ENCODE measurements at places on chromosomes 2 and 18.

DNA sequence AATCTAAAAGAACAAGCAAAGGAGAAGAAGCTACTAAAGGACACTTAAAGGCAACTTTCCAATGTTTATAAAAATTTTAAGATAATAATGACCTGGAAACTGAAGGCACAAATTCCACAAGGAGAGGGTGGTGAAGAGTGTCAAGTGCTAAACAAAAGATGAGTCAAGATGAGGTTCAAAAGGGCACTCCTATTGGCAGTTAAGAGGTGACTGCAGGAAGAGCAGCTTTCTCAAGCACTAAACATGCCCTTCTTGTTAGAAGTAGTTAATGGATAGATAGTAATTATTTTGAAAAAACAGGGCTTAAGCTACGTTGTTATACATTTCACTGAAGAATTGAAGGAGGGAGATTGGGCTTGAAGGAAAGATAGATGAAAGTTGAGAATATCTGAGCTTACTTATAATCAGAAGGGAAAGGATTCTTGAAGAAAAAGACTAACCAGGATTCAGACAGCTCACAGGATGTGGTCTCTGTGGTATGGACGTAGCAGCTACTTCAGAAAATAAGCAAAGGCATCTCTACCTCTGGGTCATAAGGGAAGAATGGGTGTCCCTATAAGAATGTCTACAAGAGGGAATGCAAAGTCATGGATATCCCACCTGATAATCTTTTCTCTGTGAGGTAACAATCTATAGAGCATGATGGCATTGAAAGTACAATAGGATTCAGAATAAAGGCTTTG is 454.7 kb upstream of the SLC39A10 start:
- no peak for DNase-seq

- DNase-seq, result no peak
Observed at GRCh38 chr2:28234807-28235206, 157.9 kb upstream of the FOSL2 start.

DNA sequence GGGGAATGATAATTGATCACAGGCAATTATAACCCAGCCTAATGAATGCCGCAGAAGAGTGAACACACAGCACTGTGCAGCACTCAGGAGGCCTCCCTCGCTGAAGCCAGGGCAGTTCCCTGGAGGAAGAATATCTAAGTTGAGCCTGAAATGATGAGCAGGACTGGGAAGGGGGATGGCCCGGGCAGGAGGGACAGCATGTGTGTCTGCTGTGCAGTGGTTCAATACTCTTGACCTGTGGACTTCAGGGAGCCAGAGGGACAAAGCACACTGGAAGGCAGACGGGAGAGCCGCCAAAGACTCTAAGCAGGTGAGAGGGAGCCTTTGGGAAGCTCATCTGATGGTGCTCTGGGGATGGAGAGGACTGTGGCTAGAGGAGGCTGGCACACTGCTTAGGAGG is 62.6 kb downstream of the ARHGEF4 start:
- DNase-seq, result no peak

DNA sequence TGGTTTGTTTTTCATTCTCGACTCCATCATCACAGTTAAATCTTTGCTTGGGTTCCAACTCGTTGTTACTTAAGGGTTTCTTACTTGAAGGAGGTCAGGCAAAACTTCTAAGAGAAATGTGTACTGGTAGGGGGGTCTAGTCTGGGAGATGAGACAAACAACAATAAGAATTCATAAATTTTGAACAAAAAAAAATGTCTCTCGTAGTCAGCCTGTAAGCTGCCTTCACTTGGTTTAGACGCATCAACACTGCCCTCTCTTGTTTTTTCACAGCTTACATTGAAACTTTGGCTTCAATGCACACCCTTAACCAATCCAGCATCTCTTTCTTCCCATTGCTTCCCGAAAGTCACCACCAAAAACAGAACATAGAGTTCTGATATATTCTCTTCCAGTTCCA is 576.4 kb upstream of the PIK3C3 start:
- DNase-seq, result no peak

DNA sequence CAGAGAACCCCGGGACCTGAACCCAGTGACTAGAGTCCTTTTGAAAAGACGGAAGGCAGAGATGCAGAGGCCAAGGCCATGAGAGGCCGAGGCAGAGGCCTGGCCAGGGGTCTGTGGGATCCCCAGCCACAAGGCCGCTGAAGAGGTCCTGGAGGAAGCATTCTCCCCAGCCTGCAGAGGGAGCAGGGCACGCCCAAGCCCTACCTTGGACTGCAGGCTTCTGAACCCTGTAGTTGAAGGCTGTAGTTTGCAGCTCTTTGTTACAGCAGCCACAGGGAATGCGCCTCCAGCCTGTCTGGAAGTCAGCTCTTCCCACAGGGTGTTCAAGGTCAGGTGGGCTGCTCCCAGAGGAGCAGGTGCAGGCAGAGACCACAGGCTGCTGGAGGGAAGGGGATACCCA is 22.1 kb upstream of the PXDN start:
- peak; percentile 35 for DNase-seq

DNA sequence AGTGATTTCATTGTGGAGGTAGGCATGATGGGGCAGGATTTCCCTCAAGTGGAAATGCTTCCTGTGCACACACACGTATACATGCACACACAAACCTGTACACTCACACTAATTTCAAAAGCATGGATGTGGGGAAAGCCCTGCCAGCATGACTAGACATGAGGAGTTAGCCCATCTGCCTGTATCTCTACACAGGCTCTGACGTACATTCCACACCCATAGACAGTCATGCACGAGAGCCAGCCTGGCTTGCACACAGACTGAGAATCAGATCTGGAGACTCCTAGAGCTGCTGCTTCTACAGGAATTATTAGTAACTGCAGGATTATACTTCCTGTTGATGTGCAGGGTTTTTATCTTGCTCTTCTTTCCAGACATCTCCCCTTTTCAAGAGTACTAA is 27.3 kb upstream of the NFU1 start:
- no peak for DNase-seq

DNA sequence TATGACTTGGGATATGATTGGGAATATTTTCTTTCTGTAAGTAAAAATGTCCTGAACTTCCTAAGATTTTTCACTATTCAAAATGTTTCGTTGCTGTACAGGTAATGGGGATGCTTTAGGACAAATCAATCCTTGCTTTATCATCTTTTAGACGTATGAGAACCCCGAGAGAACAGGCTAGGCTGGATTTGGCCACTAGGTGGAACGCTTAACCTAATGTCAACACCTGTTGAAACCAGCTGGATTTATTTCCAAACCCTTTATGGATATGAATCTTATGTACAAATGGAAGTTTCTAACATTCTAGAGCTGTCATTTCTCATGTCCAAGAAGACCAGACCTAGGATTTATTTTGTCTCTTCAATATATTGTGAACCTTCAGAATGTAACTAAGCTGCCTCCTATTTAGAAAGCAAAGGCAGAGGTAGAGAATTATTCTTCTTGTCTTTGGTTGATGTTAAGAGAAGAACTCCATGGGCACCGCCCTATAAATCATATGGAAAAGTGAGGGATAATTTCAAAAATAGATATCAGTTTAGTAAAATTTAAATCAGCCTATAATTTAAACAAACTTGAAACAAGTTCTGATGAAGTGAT is 96.7 kb downstream of the PMAIP1 start:
- DNase-seq, result no peak

DNA sequence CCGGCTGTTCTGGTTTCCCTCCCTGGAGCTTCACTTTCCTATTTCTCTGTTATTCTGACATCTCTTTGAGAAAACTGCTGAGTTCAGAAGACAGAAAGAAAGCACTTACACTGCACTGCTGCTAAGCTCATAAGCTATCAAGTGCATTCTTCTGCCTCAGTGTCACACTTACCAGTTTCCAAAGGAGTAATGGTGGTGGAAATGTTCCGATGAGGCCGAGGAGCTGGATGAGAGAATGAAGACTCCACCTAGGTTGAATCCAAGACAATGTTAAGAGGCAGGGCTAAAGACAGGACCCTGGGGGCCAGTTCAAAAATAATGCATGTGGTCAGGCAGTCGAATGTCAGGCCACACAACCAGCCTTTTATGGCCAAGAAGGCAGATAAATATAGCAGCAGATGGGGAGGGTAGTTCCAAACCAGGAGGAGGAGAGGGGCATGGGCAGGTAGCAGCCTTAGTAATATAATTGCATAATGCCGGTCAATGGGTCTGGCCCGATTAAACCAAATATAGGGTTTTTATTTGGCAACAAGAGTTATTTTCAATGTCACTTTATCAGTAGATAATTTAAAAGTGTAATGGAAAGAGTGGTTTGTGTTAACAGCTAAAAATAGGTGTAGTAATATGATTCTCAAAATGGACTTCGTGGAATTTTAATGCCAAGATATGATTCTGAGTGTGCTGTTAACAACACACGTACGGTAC is at the start of gene MYOM1:
MYOM1 (minus strand) TSS at position 338 of the 705 bp plus-strand sequence. CDS start 4,745 bp downstream, outside the sequence.
- DNase-seq, result no peak

GRCh38 chr18:77023102-77023782 is 109.3 kb downstream of the MBP start:
- DNase-seq, result no peak

DNA sequence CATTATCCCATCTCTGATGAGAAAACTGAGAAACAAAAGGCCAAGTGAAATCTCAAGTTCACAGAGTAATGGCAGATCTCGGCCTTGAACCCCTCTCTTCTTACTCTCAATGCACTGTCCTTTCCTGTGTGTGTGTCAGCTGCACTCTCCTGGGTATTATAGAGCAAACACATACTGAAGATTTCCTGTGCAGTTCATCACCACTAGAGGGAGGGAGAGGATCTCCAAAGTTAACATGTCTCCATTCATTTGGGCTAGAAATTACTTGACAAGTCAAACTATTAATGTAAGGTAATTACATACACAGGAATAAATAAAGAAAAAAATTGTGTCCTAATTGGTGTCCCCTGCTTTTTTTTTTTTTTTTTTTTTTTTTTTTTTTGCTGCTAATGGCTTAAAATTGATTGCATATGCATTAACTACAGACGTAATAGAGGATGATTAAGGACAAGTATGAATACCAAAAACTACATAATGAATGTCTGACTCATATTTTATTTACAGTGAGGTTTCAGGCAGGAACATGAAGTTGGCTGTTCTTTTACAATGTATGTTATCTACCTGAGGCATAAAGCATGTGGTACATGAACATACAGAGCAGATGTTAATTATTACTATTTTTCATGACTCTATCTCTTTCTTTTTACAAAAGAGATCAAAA is 269.2 kb downstream of the NYAP2 start:
- DNase-seq, result no peak

GRCh38 chr2:85917887-85918795 is 29.4 kb upstream of the ST3GAL5 start:
- DNase-seq, result no peak

DNA sequence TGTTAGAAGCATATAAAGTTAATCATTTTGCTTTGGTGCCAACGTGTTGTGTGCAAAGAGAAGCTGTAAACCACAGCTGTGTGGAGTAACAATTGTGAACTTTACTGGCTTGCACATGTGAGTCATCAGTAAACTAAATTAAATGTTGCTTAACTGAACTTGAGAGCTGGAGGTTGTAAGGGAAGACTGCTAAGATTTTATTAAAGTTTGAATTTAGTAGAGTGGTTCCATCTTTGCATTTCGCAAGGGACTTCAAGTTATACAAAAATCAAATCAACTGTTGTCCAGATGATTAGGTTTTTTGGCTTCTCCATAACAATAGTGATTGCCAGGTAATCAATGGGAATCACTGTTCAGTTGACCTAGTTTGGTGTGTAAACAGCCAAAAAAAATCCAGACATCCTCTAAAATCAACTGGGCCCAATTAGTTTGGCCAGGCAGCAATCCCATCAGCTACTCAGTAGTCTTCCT is 247.4 kb downstream of the MYO3B start:
- no peak for DNase-seq

DNA sequence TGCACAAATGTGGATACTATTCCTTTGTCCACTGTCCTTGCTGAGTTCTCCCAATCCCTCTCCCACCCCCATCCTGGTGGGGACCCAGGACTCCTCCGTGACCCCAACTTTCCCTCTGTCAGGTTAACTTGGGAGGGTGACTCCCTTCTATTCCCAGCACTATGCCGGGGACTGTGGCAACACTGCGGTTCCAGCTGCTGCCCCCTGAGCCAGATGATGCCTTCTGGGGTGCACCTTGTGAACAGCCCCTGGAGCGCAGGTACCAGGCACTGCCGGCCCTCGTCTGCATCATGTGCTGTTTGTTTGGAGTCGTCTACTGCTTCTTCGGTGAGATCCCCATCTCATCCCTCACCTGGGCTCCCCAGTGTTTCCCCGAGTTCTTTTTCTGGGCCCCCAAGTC is 739 bp downstream of the TMEM198 start:
- no peak for DNase-seq

DNA sequence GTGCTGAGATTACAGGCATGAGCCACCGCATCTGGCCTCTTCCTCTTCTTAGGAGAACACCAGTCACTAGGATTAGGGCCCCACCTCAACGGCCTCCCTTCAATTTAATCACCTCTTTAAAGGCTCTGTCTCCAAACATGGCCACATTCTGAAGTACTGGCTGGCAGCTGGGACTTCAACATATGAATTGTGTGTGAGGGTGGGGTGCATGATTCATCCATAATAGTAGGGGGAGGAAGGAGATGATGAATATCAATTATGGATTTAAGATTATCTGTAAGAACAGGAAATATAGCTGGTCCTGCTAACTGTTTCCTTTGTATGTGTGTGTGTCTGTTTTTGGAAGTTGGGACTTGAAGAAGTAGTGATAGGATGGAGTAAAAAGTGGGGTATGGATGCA is 14.7 kb upstream of the EPG5 start:
- DNase-seq, result no peak

DNA sequence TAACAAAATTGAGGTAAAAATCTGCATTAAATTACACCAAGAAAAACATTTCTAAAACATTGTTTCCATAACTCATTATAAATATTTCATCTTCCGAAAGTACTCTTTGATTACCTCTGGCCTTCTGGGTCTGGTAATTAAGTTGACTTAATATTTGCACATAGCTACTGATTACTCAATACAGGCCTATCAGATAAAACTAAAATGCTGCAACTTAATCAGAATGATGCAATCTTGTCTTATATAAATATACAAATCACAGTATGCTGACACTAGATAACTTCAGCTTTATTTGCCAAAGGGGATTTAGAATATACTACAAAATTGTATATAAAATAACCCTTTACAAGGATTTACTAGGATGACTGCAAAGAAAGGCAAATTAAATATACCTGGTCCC is 49.3 kb downstream of the SLC35F5 start:
- no peak for DNase-seq

GRCh38 chr2:205040323-205040722 is 495.0 kb downstream of the PARD3B start:
- no peak for DNase-seq

- no peak for DNase-seq
Observed at GRCh38 chr2:152050915-152051314, 47.9 kb downstream of the CACNB4 start.
